ENCODE measurements at places on chromosomes 4 and X.

DNA sequence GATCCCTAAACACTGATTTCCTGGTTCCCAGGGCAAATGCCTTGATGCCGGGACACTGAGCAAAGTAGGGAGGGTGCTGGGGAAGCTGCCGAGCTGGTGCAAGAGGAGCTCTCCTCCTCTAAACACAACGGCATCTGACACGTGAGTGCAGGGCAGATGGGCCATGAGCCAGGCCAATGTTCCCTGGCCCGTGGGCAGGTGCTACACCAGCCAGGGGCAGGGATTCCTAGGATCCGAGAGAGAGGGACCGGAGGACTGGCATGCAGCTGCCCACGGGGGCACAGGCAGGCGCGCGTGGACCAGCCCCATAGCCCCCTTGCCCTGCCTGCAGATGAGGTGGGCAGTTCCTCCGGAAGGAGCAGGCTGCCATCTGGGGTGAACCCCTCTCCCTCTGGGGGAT lies 66.8 kb upstream of the AFAP1 start:
- DNase-seq: no peak

- DNase-seq: no peak
Measured at GRCh38 chr4:82746705-82747574, 51.7 kb downstream of the SCD5 start.

GRCh38 chr4:120517966-120518365 lies 404.6 kb downstream of the PRDM5 start:
- DNase-seq: peak; percentile 53

- no peak for DNase-seq
Measured at GRCh38 chr4:173564461-173564860, 34.4 kb upstream of the HAND2 start.
